Right renal cortex interstitium (tissue), 3 donors: ENCODE measurements at places on chromosomes 2 and 18. TPM values are rescaled to one million over a fixed set of nuclear protein-coding genes. Genes with fewer than 3 reads are reported as not detected.

- DNase-seq, result no peak
These were observed 9.2 kb downstream of the TMEM37 start for GRCh38 chr2:119440873-119441272.

GRCh38 chr2:8485736-8486135, 196.1 kb upstream of the ID2 start:
- no peak for DNase-seq

GRCh38 chr2:130764821-130765115, 9.4 kb downstream of the AMER3 start:
- no peak for DNase-seq

- no peak for DNase-seq
These were observed 12.7 kb downstream of the NEU4 start for GRCh38 chr2:241821460-241822263.

GRCh38 chr2:129483366-129483765, 496.1 kb upstream of the RAB6C start:
- DNase-seq, result no peak

GRCh38 chr2:39849064-39849463, 70.0 kb upstream of the THUMPD2 start:
- DNase-seq, result no peak

DNA sequence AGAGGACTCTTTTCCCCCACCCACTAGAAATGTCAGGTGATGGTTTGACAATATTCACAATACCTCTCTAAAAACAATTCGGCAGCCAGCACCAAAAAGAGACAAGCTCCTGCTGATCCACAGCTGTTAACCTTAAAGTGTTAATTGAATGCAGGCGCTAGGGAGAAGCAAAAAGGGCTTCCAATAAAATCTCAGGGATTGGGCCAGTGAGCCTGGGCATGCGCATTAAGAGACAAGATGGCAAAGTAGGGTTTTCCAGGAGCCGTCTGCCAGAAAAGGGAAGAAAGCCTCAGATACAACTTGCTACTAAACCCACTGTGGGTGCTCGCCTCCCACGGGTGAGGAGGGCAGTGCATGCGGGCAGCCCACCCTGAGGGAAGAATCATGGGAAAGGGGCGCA, 98.8 kb downstream of the HS6ST1 start:
- DNase-seq, result no peak

- DNase-seq, result no peak
These were observed 22.7 kb downstream of the LBH start for GRCh38 chr2:30253873-30254684.

GRCh38 chr2:45786836-45787357, 135.4 kb downstream of the PRKCE start:
- no peak for DNase-seq

DNA sequence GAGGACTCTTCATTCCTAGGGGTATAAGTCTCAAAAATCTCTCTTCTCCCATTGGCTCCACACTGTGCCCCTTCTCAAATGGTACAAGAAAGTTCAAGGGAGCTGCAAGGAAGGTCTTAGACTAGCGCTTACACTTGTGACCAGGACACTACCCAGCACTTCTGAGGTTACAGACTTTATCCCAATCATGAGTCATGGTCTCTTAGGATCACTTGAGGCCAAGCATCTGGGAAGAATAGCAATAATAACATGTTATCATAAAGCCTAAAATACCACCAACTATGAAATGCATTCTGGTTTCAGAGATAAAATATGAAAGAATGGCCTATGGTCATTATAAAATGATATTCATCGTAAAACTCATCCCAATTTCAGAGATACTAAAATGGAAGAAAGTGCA, 309.9 kb upstream of the PKDCC start:
- DNase-seq, result no peak

DNA sequence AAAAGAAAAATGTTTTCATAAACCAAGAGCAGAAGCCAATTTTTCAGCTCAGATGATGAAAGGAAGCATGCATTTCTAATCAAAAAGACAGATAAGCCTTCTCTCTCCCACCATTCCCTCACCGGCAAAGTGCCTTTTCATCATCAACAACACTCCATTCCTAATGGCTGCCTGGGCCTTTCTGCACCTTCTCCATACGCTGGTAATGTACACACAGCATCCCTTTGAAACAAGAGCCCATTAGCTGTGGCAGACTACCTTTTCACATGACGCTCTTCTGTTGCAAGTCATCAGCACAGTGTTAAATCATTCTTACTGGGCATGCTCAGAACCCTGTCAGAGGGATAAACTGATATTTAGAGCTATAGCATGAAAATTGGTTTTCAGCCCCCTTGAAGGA, 408.9 kb downstream of the MEIS1 start:
- no peak for DNase-seq

DNA sequence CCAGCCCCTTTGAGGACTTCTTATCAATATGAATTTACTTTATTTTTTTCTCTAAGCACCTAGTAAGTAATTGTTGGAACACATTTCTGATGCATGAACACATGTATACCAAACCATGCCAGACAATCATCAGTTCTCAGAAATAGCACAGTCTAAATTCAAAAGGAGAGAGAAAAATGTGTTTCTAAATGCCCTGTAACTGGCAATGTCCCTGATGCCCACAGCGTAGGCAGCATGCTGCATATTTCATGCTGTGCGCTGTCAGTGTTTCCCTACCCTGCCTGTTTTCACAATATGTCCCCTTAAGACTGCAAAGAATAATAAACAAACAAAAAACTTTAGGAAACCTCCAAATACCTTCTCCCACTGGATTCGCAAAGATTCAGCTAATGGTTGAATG, 881.0 kb upstream of the CHAC2 start:
- DNase-seq, result no peak

GRCh38 chr2:96945014-96945413, 41.4 kb downstream of the FAM178B start:
- no peak for DNase-seq

- no peak for DNase-seq
These were observed 143.4 kb downstream of the UBE2E3 start for GRCh38 chr2:181123798-181124231.

- no peak for DNase-seq
These were observed 170.0 kb downstream of the TSN start for GRCh38 chr2:121925466-121925865.

GRCh38 chr18:26970637-26971036, 105.1 kb upstream of the AQP4 start:
- no peak for DNase-seq

DNA sequence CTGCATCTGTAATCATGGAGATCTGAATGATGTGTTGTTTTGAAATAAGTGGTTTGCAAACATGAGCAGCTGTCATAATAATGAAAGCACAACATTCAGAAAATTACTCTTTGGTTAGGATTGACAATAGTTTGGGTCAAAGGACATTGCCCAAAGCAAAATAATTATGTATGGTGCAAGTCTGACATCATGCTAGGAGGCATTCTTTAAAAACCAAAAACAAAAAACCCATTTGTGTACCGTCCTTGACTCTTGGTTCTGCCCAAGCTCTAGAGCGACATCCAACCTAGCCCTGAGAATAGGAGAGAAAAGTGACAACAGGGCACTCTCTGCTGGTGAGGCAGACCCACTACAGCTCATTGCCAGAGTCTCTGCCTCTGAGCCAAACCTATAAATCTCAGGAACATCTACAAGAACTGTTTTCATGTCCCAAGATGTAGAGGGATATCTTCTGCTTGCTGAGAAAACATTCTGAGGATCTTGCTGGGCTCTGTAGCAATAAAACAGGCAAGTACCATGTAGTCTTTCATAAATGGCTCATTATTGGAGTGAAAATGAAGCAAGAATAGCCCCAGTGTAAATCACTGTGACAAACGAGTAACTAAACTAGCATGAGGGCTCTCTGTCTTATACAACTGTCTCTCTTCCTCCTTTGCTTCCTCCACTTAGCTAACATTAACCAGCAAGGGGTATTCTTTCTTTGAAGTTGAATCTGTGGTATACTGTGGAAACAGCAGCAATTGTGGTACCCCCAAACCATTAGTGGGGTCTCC, 266.8 kb upstream of the CXCR4 start:
- peak; percentile 15 for DNase-seq

- DNase-seq, result no peak
These were observed 6.7 kb downstream of the SMARCAL1 start for GRCh38 chr2:216418981-216419380.

GRCh38 chr18:13456736-13457271, 238.2 kb downstream of the LDLRAD4 start:
- DNase-seq, result no peak

GRCh38 chr2:163528640-163529217, 207.1 kb downstream of the FIGN start:
- DNase-seq, result no peak

- no peak for DNase-seq
These were observed 299.4 kb downstream of the ZNF521 start for GRCh38 chr18:25052511-25052921.

- no peak for DNase-seq
These were observed 32.8 kb downstream of the FAM178B start for GRCh38 chr2:96953611-96953978.

DNA sequence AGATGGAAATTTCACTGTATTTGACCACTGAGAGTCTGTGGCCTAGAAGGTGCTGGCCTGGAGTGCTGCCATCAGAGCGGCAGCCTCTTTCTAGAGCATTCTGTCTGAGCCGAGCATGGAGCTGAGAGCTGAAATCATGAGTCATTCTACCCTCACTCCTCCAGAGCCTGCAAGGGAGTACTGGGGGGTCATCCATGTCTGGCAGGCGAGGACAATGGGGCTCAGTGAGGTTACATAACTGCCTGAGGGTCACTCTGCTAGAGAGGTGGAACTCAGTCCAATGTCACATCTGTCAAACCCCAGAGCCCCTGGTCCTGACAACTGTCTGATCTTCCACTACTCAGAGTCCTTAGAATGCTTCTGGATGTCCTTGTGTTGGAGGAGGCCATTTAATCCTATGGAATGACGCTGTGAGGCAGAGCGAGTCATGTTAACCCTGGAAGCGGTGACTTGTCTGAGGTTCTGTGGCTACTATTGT, 65.3 kb downstream of the HAUS1 start:
- no peak for DNase-seq

DNA sequence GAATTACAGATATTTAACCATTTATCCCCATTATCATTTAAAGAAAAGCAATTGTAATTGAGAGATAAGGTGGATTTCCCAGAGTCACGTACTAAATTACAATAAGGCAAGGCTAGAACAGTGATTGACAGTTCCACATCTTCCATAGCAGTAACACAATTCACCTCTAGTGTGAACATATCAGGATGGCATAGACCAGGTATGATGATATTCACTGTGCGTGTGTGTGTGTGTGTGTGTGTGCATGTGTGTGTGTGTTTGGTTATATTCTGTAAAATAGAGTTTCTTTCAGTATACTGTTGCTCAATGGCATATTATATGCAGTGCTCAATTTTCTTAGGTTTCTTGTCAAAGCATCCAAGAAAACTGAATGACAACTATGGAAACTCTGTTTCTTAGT, 1.7 kb downstream of the SCN2A start:
- no peak for DNase-seq

Gene APOB
- polyA plus RNA-seq, result 1.5 TPM

Gene IL1RN
- polyA plus RNA-seq, result 3.7 TPM

Gene ALPG
- polyA plus RNA-seq, result not detected

Gene EML6
- 16.9 TPM for polyA plus RNA-seq

Gene DQX1
- 0.12 TPM for polyA plus RNA-seq

Gene ALPP
- polyA plus RNA-seq, result 0.06 TPM

Gene MC4R
- 0.18 TPM for polyA plus RNA-seq

Gene TRAPPC8
- polyA plus RNA-seq, result 72.7 TPM

Gene CXCR4
- 57.8 TPM for polyA plus RNA-seq

Gene AGAP1
- 22.6 TPM for polyA plus RNA-seq

Gene ELAC1
- polyA plus RNA-seq, result 17.9 TPM

Gene LHCGR
- polyA plus RNA-seq, result 0.22 TPM

Gene FKBP7
- 63.4 TPM for polyA plus RNA-seq

Gene MZT2A
- polyA plus RNA-seq, result 33.2 TPM

Gene TFPI
- 41.3 TPM for polyA plus RNA-seq

Gene OTOS
- not detected for polyA plus RNA-seq

Gene ZNF521
- polyA plus RNA-seq, result 45.1 TPM

Gene CCDC195
- polyA plus RNA-seq, result not detected

Gene PCARE
- polyA plus RNA-seq, result 0.35 TPM
